ENCODE measurements at places on chromosomes 7 and 10. TPM values are rescaled to one million over a fixed set of nuclear protein-coding genes. Genes with fewer than 3 reads are reported as not detected.
A peak's percentile ranks its signal among the peaks of the same experiment; 100 is the strongest.

The CHN2 gene
- polyA plus RNA-seq: 10.5 TPM

The VWA2 gene
- polyA plus RNA-seq: 0.34 TPM

The ZNF488 gene
- polyA plus RNA-seq: 3.6 TPM

The HOGA1 gene
- 0.49 TPM for polyA plus RNA-seq

The ZNF467 gene
- 9.1 TPM for polyA plus RNA-seq

The TSPAN15 gene
- polyA plus RNA-seq: 93.8 TPM

The ARMC3 gene
- not detected for polyA plus RNA-seq

The HTRA1 gene
- polyA plus RNA-seq: 58.6 TPM

The GJD4 gene
- polyA plus RNA-seq: 4.2 TPM

The NPTX2 gene
- 6.9 TPM for polyA plus RNA-seq

GRCh38 chr7:35251606-35252310 lies 2.1 kb downstream of the TBX20 start:
- DNase-seq: no peak

DNA sequence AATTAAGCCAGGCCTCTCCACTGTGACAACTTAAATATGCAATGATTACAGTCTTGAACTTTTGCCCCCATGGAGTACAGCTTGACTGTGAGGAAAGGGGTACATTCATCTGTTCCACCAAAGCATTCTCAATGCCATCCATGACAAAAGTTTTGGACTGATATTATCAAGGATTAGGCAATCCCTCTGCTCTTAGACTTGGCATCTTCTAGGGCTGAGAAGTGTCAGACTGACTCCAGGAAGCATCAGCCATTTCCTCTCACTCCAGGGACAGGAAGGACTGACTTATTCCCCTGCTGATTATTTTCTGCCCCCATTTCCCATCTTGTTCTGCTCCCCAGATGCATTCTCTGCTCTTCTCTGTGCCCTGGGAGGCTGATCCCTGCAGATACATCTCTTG lies 69.7 kb downstream of the ZNF365 start:
- DNase-seq: no peak

DNA sequence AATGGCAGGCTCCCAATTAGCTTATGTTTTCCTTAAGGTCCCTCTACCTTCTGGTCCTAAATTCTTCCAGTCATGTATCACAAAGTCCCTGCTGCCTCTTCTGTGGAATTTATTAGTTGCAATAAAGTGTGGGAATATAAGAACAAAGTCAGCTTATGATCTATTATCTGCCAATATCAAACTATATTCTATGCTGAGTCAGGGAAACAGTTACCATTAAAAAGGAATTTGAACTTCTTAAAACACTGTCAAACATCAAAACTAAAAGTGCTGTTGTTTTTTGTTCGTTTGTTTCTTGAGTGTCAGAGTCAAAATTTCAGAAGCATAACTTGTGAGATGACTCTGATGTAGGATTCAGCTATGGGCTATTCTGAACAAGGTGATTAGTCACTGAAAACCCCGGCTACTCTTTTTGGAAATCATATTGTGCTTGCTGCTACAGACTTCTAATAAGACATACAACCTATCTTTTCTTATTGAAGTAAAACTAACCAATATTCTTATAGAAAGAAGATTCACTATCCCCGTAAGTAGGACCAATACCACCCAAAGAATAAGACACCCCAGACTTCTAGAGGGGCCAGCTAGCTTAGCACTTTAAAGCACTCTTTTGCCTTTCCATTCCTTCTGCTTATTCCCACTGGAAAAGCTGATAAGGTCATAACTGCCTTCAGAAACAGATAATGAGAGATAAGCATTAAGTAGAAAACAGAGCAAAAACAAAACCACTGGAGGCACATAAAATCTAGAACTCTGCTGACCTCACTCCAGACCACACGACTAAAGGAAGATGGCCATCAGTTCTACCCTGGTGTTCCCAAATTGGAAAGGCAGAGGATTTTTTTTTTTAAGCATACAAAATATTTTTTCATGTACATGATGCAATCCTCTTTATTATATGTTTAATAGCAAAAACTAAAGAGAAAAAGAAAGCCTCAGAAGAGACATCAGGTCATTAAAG lies 370.6 kb downstream of the PARD3 start:
- DNase-seq: no peak

- no peak for DNase-seq
Measured at GRCh38 chr10:126841341-126841895, 63.8 kb upstream of the DOCK1 start.

DNA sequence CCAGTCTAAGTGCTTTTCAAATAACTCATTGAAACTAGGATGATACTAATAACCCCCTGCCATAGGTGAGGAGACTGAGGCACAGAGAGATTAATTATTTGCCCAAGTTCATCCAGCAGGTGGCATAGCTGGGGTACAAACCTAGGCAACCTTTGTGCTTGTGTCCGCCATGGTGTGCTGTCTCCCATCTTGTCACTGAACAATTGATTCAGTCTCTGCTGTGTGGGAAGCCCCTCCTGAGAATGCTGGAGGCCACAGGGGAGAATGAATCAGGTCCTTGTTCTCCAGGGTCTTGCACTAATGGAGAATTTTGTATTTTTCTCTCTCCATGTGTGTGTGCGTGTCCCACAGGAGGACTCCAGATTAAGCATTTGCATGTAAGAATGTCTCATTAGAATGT lies 15.8 kb upstream of the TMEM236 start:
- DNase-seq: no peak

GRCh38 chr7:43072530-43072929 lies 39.9 kb upstream of the HECW1 start:
- no peak for DNase-seq

GRCh38 chr10:114874827-114875411 lies 53.3 kb downstream of the FHIP2A start:
- DNase-seq: peak; percentile 53

GRCh38 chr10:878895-879294 lies 52.6 kb downstream of the LARP4B start:
- no peak for DNase-seq

DNA sequence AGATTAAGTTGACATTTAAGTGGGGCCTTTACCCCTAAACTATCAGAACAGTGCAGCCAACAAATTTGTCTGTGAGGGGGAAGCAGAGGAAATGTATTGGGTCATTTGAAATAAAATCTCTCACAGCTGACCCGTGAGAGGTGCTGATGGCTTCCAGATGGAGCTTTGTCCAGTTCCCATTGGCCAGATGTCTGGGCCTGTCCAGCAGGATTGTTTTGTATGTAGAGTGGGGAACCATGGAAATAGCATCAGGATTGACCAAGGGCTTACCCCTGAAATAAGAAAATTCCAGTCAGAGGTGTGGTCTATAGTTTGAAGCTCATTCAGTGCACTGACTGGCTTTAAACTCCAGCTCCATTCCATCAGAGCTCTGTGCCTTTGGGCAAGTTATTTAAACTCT lies 50.6 kb downstream of the INHBA start:
- DNase-seq: peak; percentile 78

DNA sequence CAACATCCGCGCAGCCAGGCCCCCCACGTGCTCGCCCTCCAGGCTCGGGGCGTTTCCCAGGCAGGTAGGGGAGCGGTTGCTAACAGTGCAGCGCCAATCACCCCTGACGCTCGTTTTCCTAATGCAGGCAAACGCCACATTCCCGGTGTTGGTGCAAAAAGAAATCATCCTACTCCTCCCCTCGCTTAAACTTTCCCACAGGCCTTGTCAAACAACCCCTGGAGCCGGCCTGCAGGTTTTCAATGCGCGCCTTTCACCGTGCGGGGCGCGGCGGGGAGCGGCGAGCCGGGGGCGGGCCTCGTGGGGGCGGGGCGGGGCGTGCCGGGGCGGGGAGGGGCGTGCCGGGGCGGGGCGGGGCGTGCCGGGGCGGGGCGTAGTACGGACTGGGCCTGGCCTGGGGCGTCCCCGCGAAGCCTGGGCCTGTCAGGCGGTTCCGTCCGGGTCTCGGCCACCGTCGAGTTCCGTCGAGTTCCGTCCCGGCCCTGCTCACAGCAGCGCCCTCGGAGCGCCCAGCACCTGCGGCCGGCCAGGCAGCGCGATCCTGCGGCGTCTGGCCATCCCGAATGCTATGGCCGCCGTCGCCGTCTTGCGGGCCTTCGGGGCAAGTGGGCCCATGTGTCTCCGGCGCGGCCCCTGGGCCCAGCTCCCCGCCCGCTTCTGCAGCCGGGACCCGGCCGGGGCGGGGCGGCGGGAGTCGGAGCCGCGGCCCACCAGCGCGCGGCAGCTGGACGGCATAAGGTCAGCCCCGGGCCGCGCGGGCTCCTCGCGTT lies at the start of gene ECHDC3:
ECHDC3 (plus strand) TSS at position 374 of the 770 bp plus-strand sequence; CDS start at position 569, 195 bp downstream.
- no peak for DNase-seq
